Progenitor cell of endocrine pancreas (in vitro differentiated cells): ENCODE measurements at places on chromosomes 4 and X. TPM values are rescaled to one million over a fixed set of nuclear protein-coding genes. Genes with fewer than 3 reads are reported as not detected.

The TMEM255A gene
- 0.46 and 0.51 TPM in 2 replicates for total RNA-seq

DNA sequence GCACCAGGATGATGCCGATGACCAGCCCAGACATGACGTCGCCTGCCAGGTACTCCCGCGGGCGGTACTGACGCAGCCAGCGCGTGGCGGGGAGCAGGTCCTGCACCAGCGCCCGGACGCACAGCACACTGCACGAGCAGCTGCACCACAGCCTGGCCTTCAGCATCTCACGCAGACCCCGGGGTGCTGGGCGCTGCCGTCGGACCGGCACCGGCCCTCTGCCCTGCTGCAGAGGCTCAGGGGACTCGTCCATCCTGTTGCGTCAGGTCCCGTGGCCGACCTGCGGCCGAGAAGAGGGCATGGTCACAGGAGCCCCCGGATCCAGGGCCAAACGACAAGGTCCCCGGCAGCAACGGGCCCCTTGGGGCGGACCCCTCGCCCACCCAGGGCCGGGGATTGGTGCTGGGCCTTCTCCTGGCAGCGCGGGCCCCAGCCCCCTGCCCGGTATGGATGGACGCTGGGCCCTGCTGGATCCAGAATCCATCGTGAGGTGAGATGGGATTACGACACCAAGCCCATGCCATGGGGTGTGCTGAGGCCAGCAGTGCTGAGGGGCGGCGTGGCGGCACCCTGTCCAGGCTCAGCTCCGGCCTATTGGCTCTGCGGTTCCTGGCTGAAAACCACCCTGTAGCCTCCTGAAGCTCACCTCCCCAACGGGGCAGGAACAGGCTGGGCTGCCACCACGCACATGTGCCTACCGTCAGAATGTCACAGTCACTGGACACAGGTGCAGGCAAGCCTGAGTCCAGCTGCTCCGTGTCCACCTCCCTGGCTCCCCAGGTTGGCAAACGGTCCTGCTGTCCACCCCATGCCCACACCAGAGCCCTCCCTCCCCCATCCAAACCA is 1.5 kb downstream of the SLC26A1 start:
- no peak overlapping the region for H3K27ac ChIP-seq
- H3K4me1 ChIP-seq = peaks cover 15% of the 10 kb centered on the region

DNA sequence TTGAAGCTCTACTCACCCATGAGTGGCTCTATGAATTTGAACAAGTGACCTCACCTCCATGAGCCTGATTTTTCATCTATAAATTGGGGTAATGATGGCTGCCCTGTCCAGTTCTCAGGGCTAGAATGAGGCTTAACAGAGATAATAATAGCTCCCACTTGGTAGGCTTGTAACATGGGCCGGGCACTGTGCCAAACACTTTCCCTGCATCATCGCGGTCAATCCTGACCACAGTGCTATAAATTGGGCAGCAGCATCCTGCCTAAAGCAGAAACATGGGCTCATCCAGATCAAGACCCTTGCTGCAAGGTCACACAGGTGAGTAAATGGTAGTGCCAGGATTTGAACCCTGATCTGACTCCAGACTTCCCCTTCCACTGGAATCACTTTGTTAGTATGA is 12.8 kb downstream of the APLN start:
- no peak overlapping the region for H3K27ac ChIP-seq
- no peak for DNase-seq
- peaks cover 11% of the 10 kb centered on the region for H3K27me3 ChIP-seq
- H3K4me1 ChIP-seq = no peaks in the 10 kb centered on the region
- H3K4me3 ChIP-seq = no peak overlapping the region

DNA sequence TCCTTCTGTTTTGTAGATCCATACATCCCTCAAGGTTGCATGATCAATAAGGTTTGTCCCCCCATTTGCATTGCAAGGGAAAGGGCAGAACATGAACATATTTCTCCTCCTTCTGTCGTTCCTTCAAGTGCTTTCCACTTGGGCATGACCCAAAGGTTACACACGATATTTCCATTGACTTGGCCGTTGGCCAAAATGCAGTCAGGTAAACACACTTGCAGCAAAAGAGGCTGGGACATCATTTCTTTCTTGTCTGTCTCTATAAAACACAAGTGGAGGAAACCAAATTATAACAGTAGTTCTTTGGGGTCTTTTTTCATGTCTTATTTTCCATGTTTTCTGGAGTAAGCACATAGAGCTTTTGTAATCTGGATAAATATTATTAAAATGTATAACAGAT is 156.1 kb downstream of the FRAS1 start:
- DNase-seq = no peak
- H3K4me1 ChIP-seq = peaks cover 35% of the 10 kb centered on the region
- peaks cover 6% of the 10 kb centered on the region for H3K36me3 ChIP-seq
- H3K4me3 ChIP-seq = no peak overlapping the region
- no peaks in the 10 kb centered on the region for H3K27me3 ChIP-seq

DNA sequence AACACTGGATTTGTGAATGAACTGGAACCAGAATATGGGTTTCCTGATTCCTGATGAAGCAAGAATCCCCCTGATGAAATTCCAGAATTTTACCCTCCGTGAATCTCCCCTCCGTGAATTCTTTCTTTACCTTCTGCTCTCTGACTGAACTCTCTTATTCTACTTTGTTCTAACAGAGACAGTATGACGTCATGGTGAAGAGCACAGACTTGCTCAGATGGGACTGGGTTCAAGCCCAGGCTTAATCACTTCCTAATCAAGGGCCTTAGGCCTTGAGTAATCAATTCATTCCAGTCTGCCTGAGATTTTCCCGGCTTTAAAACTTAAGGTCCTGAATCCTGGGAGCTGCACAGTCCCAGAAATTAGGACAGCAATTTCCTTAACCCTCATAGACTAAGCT is 64.5 kb downstream of the IQCM start:
- H3K4me3 ChIP-seq = no peak overlapping the region
- no peak overlapping the region for H3K27ac ChIP-seq
- peaks cover 10% of the 10 kb centered on the region for H3K4me1 ChIP-seq
- H3K27me3 ChIP-seq = no peaks in the 10 kb centered on the region
